NCI-H2171 (cell line): ENCODE measurements at places on chromosomes 5 and 9.

GRCh38 chr5:168128557-168128956 lies 162.9 kb upstream of the WWC1 start:
- no peak for DNase-seq

- no peak for DNase-seq
Measured at GRCh38 chr9:34508463-34508862, 14.3 kb downstream of the ENHO start.

- DNase-seq = no peak
Measured at GRCh38 chr5:100760688-100761087, 142.4 kb downstream of the ST8SIA4 start.

GRCh38 chr9:132646726-132647125 lies 23.1 kb downstream of the DDX31 start:
- no peak for DNase-seq

DNA sequence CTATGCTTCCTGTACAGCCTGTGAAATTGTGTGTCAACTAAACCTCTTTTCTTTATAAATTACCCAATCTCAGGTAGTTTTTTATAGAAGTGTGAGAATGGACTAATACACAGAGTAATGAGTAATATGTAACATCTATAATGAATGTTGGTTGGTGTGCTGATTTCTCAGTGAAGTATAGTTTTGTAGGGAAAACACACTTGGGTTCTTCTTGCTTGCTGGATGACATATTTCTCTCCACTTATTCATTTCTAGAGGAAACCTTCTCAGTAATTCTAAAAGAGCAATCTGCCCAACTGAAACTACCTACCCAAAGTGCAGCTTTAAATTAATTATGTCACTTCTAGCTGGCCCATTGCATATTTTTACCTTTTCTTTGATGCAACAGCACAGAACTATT lies 81.1 kb upstream of the RORB start:
- no peak for DNase-seq

GRCh38 chr5:171223927-171224326 lies 85.1 kb upstream of the TLX3 start:
- no peak for DNase-seq

DNA sequence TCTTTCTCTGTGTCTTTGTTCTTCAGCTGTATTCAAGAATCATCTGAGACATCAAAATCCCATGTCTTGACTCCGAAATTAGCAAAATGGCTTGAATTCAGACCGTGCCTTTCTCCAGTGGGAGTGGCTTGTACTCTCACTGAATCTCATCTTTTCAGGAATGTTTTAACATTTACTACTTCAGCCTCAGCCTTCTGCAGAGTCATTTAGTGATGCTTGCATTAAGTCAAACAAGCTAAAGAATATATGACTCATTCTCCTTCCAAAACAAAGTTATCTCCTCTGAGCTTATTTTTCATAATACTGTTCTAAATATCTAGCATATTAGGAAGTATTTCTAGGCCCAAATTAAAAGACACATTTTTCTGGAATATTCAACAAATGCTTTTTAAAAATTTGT lies 205.3 kb downstream of the CDH10 start:
- DNase-seq = no peak

DNA sequence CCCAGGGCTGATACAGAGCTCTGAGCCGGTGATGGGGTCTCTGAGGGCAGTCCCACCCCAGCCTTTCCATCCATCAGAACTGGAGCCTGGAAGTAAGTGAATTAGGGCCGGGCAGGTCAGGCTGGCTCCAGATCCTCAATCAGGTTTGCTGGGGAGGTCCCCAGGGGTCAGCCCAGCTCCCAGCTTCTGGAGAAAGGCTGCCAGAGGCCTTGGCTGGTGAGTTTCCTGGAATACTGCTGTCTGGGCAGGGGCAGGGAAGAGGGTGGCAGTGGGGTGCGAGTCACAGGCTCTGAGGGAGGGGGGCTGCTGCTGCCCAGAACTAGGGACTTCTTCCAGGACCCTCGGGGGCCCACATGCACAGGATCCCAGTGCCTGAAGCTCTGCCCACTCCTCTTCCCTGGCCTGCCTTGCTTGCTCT lies 200.6 kb upstream of the MVB12B start:
- no peak for DNase-seq

GRCh38 chr5:59943452-59944113 lies 50.1 kb upstream of the PDE4D start:
- DNase-seq = no peak
